ENCODE measurements at places on chromosomes 7 and 10.

- DNase-seq, result no peak
These were observed 4.6 kb downstream of the GNAI1 start for GRCh38 chr7:80139236-80139635.

GRCh38 chr7:150754951-150755350 is 17.7 kb downstream of the GIMAP5 start:
- no peak for DNase-seq

- no peak for DNase-seq
These were observed 458.8 kb downstream of the SORCS1 start for GRCh38 chr10:106705681-106706100.

DNA sequence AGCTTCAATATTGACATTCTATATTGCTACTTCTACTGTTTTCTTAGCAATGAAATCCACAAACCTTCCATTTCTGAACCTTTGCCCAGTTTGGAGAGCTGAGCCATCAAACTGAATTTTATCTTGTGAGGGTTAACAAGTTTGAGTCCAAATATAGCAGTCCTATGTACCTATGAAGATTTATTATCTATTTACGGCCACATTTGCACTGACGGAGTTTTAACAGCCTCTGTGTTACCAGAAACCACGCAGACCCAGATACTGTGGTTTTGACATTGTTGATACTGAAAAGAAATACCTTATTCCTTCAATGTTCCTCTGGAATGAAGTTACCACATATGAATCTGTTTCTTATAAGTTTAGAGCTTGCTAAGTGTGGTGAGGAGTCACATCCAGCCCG is 172.6 kb downstream of the FGFR2 start:
- DNase-seq, result no peak

GRCh38 chr7:135333946-135334345 is 100.3 kb downstream of the STRA8 start:
- DNase-seq, result no peak

DNA sequence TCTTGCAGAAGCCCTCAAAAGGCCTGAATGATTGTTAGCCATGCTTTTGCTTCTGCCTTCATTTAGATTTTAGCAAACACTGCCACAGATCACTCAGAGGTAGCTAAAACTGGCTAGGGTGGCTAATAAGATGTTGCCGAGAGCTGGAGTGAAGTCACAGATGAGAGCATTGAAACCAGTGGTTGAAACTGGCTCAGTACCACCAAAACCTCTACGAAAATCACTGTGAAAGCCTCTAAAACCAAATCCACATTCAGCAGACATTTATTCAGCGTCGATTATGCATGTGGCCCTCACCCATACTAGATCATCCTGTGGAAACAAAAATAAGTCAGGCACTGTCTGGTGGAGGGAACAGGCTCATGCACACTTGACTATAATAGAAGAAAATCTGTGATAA is 50.8 kb downstream of the PIK3CG start:
- no peak for DNase-seq

DNA sequence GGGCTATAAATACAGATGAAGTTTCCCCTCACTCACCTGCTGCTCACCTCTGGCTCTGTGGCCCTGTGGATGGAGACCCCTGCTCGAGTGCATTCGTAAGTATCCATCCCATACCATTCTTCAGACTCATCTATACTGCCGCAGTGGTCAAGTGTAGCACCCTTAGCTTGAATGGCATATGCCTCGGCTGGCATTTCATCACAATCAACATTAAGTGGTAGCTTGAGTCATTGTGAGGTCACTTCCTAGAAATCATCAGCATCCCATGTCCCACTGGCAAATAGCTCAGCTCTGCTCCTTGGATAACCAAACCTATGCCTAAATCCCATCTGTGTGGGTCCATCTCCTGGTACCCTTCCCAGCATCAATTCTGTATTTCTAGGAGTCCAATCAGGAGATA is 38.2 kb downstream of the MDH2 start:
- no peak for DNase-seq

GRCh38 chr7:77368974-77369373 is 47.2 kb downstream of the GSAP start:
- no peak for DNase-seq

DNA sequence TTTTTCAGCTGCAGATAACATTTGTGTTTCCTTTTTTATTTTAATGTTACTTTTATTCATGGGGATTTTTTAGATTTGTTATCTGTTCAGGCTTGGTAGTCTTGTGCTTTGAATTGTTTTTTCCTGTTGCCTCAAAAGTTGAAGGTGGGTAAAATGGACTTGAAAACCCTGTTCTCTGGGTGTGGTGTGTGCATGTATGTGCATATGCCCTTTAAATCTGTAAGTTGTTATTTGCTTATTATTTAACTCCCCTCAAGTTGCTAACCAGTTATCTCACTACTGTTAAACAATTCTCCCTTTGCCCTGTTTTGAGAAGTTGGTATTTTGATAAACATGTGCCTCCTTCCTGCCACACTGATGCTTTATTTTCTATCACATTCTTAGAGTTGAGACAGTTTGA is 30.6 kb downstream of the TSPAN14 start:
- DNase-seq, result no peak

DNA sequence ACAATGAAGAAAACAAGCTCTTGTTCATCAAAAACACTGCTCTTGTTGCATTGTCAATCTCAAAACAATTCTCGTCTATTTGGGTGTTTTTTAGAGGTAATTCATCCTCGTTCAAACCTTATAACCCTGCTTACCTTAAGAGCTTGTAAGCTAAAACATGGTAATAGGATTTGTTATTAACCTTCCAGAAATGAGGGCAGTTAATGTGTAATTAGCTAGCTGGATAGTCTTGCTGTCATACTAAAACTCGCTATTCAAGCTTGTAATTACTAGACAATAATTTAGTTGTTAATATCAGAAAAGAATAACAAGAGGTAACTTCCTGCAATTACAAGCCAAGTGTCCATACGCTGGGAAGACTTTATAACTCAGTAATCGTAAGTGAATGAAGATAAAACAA is 101.6 kb downstream of the UBE2H start:
- DNase-seq, result no peak

DNA sequence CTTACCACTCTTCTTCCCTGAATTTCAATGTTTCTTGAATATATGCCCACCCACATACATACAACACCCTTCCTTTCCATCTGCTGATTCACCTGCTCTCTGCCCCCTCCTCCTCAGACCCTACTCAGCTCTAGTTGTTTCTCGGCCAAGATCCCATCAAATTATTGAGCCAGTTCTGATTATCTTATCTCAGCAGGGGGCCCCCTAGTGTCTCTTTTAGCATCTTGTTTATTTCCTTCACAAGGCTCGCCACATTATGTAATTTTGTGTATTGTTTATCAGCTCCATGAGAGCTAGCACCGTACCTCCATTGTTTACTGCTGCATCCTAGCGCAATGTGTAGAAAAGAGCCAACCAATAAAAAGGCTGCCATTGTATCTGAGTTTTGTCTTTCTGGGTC is 71.9 kb downstream of the FAM13C start:
- DNase-seq, result no peak

DNA sequence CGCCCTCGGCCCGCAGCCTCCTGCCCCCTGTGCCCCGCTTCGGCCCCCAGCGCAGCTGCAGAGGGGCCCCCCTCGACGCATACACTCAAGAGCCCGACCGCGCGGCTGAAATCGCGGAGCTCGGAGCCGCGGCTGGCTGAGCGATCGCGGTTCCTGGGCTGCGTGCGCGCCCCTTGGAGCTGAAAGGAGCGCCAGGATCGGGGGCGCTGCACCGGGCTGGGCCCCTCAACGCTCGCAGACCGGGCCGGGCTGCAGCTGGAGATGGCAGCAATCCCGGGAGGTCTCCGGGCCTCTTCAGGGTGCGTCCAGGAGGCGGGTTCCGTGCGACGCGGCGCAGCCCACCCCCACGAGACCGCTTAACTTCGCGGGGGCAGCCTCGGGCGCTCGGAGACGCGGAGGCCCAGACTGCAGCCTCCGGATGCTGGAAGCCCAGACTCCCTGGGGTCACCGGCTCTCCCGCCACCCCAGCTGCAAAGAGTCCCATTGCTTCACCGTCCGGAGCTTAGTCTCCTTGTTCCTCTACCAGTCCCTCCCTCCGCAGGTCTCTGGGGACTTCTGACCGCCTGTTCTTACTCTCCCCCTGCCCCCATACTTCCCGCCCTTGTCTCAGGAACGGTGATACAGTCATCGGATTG is 73.0 kb upstream of the LRRC4 start:
- DNase-seq, result no peak

DNA sequence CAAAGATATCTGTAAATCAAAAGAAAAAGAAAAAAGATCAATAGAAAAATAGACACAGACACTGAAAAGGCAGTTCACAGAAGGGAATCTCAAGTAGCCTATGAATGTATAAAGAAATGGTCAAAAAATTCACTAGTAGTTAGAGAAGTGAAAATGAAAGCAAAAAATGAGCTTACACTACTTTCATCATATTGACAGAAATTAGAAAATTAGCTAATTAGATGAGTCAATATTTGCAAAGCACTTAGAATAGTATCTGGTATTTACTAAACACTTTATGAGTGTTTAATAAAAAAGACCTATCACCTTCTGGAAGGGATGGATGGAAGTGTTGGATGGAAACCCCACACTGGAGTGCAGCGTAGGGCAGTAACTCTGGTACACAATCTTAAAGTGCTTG is 1.7 kb upstream of the CFAP58 start:
- DNase-seq, result no peak

- no peak for DNase-seq
These were observed 160.5 kb downstream of the AOAH start for GRCh38 chr7:36563706-36564327.

DNA sequence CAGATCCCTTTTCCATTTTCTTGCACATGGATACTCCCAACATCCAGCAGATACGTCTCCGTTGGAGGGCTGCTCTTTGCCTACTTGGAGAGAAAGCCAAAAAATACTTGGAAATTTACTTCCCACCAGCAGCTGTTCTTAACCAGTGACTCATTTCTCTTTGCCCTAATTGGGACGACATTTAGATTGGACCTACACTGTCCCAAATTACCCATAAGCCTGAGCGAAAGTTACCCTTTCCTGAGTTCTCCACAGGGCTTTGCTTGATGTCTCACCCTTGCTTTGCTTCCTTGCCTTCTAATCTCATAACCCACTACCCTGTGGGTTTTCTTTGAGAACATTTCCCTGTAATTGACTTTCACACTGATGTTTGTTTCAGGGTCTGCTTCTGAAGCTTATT is 48.1 kb downstream of the SAMD8 start:
- DNase-seq, result no peak

GRCh38 chr10:69248117-69248730 is 28.1 kb downstream of the HKDC1 start:
- no peak for DNase-seq

GRCh38 chr7:11847336-11847735 is 15.3 kb upstream of the THSD7A start:
- DNase-seq, result no peak

DNA sequence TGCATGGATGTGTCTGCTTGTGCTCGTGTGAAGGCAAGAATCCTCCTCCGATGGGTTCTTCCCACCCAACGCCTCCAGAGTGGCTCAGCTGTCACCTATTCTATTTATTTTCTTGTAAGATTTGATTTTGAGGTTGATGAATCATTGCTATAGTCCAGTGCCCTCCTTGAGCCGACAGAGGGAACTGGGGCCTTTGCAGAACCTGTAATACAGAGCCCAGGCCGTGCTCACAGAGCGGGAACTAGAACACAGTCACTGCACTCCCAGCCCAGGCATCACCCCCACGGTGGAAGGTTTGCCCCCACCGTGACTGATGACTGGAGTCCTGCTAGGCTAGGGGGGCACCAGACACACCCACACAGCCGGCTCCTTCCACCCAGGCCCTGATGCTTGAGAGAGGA is 2.0 kb downstream of the RARRES2 start:
- DNase-seq, result no peak

DNA sequence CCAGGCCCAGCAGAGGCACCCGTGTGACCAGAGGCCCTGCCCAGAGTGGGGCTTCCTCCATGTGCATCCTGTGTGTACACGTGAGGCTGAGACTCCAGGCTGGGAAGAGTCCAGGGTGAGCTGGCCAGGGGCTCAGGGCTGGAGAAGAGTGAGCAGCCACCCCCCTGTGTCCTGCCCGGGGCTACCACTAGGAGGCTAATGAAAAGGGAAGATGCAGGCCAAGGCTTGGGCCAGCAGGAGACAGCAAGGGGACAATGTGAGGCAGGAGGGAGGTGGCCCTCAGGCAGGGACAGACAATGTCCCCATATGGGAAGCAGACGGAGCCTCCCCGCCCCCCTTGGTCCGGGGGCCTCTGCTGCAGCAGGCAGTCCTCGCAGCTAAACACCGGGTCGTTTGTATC is 102.0 kb downstream of the HIF1AN start:
- no peak for DNase-seq

DNA sequence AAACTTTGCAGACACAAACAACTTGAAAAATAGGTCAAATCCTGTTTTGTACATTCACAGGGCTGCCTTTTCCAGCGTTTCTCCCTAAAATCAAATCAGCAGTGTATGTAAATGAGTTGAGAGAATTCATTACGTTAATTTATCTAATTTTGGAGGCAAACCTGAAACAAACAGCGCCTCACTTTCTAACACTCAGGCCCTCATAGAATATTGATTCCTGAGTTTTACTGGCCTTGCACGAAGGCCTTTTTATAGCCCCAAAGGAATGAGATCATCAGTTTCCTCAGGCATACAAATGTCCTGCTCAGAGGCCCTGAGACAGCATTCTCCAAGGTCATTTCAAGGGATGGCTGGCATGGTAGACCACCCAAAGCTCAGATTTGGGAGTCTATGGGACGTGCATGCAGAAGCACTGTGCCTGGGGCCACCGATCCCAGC is 131.7 kb upstream of the CHST15 start:
- DNase-seq, result no peak
